ENCODE measurements at places on chromosomes 13 and 19.

- DNase-seq = no peak
These were observed 3.7 kb downstream of the ATP8B3 start for GRCh38 chr19:1808395-1808731.

DNA sequence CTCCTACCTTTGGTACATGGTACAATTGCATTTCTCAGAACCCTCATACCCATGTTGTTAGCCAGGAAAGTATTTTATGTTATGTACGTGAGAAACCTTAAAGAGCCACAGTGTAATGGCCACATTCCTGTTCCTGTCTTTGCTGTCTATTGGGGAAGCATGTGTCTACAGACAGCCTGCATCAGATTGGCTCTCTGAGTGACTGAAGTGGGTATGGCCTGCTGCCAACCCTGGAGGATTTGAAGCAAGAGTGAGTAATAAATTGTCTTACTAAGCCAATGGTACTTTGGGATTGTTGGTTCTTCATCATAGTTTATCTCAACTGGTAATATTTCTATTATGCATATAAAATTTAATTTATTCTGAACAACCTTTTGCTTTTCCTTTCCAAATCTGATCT lies 574.1 kb downstream of the LMO7 start:
- DNase-seq = no peak

DNA sequence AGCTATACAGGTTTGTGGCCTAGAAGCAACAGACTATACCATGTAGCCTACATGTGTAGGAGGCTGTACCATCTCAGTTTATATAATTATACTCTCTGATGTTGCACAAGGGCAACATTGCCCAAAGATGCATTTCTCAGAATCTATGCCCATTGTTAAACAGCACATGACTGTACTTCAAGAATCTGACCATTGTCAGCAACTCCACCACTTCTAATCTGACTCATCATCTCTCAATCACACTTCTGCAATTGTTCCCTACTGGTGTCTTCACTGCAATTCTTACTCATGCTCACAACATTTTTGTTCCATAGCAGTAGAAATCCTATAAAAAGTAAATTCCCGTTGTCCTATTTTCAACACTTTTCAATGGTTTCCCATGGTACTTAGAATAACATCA lies 63.9 kb upstream of the ATXN8OS start:
- DNase-seq = no peak

DNA sequence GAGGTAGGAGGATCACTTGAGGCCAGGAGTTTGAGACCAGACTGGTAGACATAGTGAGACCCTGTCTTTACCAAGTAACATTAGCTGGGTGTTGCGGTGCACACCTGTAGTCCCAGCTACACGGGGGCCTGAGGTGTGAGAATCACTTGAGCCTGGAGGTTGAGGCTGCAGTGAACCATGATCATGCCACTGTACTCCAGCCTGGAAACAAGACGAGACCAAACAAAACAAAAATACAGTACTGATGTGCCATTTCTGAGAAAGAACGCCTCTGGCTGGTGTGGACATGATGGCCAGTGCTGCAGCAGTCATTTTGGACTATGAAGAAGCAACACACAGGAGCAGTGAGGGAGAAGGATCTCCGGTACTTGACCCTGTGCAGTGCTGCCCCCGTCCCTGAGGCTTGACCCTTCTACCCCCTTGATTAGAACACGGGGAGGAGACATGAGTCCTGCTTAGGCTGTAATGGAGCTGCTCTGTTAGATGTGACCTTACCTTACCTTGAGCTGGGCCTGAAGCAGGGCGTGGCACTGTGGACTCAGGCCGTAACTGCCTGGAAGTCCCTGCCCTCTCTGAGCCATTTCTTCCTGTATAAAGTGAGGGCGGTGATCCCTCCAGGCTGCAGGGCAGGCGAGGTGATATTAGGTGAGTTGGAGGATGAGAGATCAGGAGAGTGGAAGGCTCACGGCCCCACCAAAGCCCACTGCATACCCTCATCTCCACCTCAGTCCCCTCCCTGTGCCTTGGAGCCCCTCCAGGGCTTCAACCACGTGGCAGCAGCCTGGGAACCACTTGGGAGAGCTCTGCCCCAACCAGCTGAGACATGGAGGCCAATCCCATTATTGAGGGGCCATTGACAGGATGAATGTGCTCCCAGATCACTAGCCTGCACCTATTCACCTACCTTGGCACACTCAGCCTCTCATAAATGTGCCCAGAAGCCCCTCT lies 5.9 kb downstream of the RPL18A start:
- DNase-seq = no peak

- no peak for DNase-seq
These were observed 18.6 kb upstream of the RASA3 start for GRCh38 chr13:114151031-114151430.

GRCh38 chr13:45196096-45196495 lies 4.7 kb downstream of the KCTD4 start:
- DNase-seq = no peak

GRCh38 chr13:113840541-113841352 lies 23.1 kb downstream of the GAS6 start:
- no peak for DNase-seq

DNA sequence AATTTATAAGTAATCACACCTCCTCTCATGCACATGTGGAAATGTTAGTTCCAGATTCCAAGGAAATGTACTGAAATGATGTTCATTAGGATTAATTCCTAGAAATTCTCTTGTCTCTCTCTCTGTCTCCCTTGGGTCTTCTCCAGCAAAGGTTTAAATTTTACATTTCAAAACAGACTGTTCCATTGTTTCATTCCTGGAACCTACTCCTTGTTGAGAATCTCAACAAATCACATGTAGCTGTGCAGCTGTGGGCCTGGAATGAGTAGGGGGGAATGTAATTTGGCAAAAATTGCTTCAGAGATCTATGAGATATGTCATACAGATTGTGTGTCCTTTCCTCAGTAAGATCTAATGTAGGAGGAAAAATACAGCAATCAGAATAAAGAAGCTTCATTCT lies 46.2 kb upstream of the RFXAP start:
- DNase-seq = no peak

GRCh38 chr19:54035215-54036178 lies 28.2 kb downstream of the VSTM1 start:
- no peak for DNase-seq

GRCh38 chr19:32674153-32674930 lies 638 bp downstream of the ANKRD27 start:
- no peak for DNase-seq

GRCh38 chr13:27147530-27148170 lies 24.0 kb downstream of the USP12 start:
- no peak for DNase-seq

- DNase-seq = no peak
These were observed 14.7 kb downstream of the CCDC169 start for GRCh38 chr13:36282821-36283432.

GRCh38 chr19:13539332-13539731 lies 33.1 kb upstream of the CACNA1A start:
- DNase-seq = no peak

DNA sequence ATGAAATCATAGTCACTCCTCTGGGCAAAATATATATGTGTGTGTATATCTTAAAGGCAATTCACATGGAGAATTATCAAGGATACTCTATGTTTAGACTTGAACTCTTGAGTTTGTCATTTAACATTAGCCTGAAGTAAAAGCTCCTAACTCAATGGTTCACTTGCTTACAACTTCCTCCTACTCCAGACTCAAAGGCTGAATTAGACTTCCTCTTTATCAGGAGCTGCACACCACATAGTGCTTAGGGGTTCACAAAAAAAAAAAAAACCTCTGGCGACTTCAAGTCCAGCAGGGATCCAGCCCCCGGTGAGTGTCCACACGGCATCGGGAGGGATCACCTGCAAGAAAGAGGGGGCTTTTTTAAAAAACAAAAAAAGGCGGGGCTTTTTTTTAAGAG lies 68.2 kb upstream of the LSM14A start:
- no peak for DNase-seq

- no peak for DNase-seq
These were observed 24.2 kb upstream of the C13orf46 start for GRCh38 chr13:113997845-113998751.

DNA sequence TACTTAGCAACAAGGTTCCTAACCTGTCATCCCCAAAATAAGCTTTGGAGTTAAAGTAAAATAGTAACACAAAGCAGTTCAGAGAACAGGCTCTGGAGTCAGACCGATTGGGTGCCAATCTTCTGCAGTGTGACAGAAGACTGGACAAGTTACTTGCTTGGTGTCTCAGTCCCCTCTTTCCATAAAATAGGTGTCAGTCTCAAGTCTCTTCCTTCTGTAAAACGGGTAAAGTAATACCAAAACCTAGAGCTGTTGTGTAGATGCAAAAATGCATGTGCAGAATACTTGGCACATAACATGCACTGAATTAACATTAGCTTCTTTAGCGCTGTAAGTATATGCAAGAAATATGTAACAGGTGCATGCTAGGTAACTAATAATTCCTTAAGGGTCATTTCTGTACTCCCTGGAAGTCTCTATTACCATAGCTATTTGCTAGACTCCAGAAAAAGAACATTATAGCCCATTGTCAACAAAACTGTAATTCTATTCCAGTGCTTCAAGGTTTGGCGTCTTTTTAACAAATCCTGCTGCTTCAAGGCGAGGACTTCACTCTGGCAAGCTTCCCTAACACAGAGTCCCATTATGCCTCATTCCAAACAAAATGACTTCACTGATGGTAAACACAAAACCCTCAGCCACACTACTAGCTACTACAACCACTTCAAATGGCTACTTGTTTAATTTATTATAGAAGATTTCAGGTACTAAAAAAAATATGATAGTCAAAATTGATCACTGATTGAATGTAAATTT lies 32.8 kb downstream of the ELF1 start:
- no peak for DNase-seq

Data from NCI-H1048 (cell line).